ENCODE measurements at places on chromosomes 6 and 20.

GRCh38 chr6:110053395-110054240 lies 75.5 kb downstream of the GPR6 start:
- DNase-seq: no peak

GRCh38 chr6:62354261-62354660 lies 68.2 kb upstream of the KHDRBS2 start:
- no peak for DNase-seq

- no peak for DNase-seq
Observed at GRCh38 chr6:89542866-89543265, 95.7 kb downstream of the LYRM2 start.

DNA sequence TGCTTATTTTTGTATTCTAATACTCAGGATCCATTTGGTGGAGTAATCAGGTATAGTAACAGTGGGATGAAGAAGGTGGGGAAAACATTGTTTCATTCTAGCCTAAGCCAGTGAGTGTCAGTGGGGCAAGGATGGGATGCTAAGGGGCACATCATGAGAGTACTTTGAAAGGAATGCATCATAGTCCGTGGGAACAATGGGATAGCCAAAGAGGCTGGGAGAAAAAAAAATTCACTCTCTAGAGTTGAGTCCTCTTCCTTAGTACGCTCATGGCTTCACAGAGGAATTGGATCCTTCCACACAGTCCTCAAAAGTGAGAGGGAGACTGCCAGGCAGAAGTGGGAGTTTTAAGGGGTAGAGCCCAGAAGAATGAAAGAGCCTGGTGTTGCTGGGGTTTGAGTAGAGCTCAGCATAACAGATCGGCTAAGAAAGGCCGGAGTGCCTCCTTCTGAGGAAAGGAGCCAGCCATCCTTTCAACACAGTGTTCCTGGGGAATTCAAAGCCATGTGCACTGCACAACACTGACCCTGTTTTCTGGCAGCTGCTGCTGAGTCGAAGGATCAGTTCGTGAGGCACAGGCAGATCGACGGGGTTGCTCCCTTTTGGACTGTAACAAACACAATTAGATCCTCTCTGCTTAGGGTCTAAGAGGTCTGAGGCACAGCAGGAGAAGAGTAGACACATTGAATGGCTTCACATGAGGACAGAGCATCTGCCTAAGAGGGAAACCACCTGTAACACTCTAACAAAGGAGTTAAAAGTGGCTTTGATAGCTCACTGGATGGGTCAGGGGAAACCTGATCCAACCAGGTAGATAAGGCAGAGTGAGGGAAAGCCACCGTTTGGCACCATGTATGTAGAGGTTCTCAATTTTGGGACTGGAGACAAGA lies 61.2 kb downstream of the ELOVL5 start:
- DNase-seq: no peak

GRCh38 chr6:76701610-76702009 lies 629.1 kb upstream of the IMPG1 start:
- DNase-seq: no peak

GRCh38 chr6:22357724-22358189 lies 60.9 kb upstream of the PRL start:
- no peak for DNase-seq
